ENCODE measurements at places on chromosomes 12 and 14.

DNA sequence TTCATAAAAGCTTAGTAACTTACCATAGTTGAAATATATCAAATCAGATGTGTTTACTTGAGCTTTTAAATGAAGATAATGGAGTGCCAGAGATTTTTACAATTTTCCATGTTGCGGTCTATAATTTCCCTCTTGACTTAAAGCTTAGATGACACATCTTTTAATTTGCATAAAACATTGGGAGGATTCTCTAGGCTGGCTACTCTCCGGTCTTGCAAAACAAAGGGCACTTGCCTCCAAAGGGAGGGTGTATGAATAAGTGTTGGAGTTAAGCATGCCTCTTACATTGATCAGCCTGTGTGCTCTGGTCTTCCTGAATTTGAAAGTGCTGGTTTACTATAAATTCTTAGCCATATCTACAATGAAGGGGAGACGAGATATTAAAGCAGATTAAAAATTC is 336.4 kb upstream of the NAV3 start:
- no peak for DNase-seq

DNA sequence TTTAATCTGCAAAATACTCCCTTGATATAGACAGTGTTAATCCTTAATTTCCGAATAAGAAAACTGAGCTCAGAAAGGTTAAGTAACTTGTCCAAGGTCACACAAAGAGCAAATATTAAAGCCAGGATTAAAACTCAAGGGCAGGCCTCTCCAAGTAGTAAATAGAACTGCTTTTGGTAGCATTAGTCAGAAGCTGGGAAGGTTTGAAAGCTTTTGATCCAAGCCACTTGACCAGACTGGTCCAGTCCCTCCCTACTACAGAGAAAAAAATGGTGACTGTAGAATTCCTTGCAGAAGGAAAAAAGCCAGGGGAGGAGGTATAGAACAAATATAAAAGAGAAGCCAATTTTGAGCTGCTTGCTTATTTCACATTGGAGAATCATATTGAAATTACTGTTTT is 111.5 kb downstream of the NT5DC3 start:
- no peak for DNase-seq

- no peak for DNase-seq
Observed at GRCh38 chr12:127595506-127595905, 671.5 kb upstream of the TMEM132C start.

DNA sequence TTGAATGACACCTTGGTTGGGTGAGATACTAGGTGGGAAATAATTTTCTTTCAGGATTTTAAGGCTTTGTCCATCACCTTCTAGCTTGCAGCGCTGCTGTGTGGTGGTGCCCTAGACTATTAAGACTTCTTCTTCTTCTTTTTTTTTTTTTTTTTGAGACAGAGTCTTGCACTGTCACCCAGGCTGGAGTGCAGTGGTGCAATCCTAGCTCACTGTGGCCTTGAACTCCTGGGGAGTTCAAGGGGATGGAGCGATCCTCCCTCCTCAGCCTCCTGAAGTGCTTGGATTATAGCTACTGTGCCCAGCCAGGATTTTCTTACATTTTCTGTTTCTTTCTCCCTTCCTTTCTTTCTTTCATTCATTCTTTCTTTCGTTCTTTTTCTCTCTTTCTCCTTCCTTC is 10.3 kb upstream of the MTA1 start:
- no peak for DNase-seq

DNA sequence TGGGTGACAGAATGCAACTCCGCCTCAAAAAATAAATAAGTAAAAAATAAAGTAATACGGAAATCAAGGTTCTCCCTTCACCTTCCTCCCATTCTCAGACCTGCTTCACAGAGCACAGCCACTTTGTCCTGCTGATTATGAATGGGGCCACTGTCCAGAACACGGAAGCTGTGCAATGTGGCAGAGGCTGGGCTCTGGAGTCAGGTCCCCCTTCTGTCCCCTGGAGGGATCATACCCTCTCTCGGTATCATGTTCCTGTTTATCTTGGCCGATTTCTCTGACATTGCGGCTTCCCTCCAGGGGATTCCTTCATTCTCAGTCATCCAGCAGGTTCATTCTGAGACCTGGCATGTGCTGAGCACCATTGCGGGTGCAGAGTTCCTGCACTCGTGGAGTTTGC is 11.3 kb downstream of the PPP2R5C start:
- DNase-seq = no peak

DNA sequence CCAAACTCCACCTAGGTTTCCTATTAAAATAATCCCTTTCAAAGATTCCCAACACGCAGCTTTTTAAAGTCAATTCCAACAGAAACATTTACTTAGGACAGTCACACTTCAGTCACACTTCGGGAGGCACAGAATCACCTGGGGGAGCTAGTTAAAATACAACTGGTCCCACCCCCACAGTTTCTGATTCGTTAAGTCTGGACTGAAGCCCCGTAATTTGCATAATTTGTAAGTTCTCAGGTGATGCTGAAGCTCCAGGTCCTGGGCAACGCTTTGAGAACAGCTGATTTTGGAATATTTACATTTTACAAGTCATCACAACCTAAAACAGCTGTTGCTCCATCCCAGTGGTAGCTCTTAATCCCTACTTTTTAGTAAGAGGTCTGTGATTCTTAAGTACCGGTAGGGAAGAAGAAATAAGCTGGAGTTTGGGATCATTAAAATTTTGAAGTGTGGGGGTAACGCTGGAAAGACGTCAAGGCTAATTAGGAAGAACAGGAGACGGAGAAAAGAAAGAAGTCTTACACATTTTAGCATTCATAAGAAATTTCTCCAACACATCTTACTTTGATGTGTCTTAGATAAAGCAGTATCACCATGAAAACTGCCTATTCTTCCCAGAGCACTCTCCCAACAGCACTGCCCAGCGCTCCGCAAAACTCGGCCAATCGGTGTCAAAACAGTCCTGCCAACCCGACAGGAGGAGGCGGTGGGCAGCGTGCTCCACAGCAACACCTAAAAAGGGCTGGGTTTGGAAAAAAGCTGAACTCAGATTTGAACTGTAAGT is 1.1 kb downstream of the IPO8 start:
- peak; percentile 23 for DNase-seq

DNA sequence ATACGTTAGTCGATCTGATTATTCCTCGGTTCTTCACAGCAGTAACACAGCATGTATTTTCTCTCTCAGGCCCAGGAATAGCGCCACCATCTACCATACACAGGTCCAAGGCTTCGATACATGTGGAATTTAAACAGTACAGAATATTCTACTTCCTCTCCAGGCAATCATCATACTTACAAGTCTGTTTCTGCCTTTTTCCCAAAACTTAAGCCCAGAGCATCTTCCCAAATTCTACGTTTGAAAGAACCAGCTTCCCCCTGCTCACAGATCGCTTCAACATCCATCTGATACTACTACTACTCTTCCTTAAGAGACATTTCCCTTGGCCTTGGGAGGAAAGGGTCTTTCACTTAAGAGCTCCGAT is 626 bp downstream of the TXNDC16 start:
- peak; percentile 49 for DNase-seq

DNA sequence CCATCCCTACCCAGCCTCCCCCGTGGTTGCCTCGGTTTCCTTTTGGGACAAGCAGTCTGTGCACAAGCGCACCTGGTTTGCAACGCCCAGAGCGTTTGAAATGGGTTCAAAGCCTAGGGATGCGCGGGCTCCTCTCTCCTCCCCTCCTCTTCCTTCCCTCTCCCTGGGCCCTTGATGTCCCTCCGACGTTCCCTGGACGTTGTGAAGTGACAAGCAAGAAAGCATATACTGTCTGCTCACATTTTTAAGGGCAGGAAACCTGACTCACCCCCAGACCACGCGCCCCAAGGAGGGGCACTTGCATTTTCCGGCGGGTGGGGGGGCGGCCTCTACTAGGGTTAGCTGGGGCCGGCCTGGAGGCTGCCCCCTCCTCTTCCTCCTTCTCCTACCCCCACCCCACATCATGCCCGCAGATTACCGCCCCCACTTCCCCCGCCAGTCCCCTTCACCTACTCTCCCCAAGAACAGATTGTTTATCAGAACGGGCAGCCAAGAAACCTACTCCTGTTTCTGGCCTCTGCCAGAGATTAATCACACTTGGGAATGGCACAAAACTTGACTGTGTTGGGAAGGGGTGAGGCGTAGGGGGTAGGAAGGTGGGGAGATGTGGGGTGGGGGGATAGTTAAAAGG is 9.5 kb upstream of the IRF2BPL start:
- DNase-seq = peak; percentile 60

DNA sequence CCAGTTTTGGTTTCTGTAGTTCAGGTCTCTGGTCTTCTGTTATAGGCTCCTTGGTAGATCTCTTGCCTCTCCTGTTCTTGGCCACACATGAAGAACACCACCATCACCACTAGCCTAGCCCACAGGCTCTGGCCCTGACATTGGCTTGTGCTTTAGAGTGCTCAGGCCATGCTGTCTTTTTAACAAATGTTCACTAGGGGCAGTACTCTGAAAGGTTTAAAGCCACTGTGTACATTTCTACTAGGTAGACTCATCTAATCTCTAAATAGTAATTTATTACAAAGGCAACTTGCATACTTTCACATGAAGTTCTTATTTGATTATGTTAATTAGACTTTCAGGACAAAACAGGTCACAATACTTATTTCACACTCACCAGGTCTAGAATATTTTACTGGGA is 38.3 kb downstream of the PDE6H start:
- no peak for DNase-seq

GRCh38 chr12:6362403-6362802 is 13.0 kb downstream of the SCNN1A start:
- no peak for DNase-seq

Measured in NCI-H510A treated with DMSO at 0.1 percent for 48 hours (cell line).